ENCODE measurements at places on chromosomes 3 and 15. TPM values are rescaled to one million over a fixed set of nuclear protein-coding genes. Genes with fewer than 3 reads are reported as not detected.

GRCh38 chr15:101168463-101168824, 83.4 kb downstream of the CHSY1 start:
- no peak for DNase-seq

DNA sequence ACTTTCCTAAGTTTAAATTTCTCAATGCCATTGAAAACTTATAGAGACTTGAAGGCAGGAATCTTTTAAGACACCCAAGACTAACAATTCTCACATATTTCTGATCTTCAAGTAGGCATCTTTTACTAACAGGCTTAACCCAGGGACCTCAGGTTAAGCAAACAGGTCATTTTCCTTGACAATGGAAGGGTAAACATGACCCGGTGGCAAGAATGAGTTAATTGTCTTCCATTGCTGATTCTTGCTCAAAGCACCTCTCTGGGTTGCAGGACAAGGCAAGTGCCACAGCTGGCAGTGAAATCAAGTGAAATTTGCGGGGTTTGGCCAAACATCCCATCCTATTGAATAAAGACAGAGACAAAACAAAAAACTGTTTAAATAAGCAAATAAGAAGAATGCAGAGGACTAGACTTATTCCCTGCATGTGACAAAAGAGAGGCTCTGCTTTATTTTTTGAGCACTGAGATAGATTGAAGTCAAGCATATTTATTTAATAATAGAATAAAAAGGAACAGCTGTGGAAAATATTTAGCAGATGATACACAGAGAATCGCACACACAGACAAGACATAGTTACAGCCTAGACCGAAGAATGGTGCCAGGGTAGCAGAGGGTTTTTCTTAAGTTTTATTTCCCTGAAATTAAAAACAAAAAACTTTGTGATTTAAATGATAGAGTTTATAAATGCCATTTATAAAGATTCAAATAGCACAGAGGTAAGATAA, 56.0 kb upstream of the MITF start:
- DNase-seq, result no peak

- DNase-seq, result no peak
These were observed 23.4 kb downstream of the NRROS start for GRCh38 chr3:196662711-196663571.

GRCh38 chr3:194373899-194374298, 4.4 kb upstream of the LRRC15 start:
- DNase-seq, result no peak

- no peak for DNase-seq
These were observed 753.4 kb downstream of the FHIT start for GRCh38 chr3:60497902-60498301.

The NMNAT3 gene
- 8.3 TPM for total RNA-seq

The GMPS gene
- 45.0 TPM for total RNA-seq

Measured in naive thymus-derived CD8-positive, alpha-beta T cell (primary cell).